ENCODE measurements at places on chromosomes 12 and 14.
A peak's percentile ranks its signal among the peaks of the same experiment; 100 is the strongest.

DNA sequence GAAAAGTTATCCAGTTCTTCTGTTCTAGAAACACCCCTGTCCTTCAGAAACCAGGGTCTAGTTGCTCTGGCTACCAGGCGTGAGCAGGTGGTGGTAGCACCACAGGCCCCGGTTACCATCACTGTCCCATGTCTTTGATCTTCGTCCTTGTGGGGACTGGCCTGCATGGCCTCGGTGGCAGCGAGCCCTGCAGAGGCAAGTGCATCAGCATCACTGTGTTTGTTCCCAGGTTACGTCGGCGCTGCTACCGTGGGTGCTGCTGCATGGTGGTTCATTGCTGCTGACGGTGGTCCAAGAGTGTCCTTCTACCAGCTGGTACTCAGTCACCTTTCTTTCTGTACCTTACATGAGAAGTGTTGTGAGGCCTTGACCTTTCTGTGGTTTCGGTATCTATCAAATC, 58.9 kb downstream of the ANAPC7 start:
- DNase-seq: no peak

GRCh38 chr14:29799464-29800095, 128.1 kb downstream of the PRKD1 start:
- DNase-seq: no peak

- DNase-seq: no peak
Measured at GRCh38 chr14:92492258-92492657, 21.3 kb upstream of the RIN3 start.

GRCh38 chr14:90544566-90544965, 147.7 kb downstream of the CALM1 start:
- DNase-seq: no peak

- no peak for DNase-seq
Measured at GRCh38 chr14:93114068-93114710, 1.5 kb downstream of the ITPK1 start.

- DNase-seq: no peak
Measured at GRCh38 chr14:78921856-78922255, 751.7 kb downstream of the NRXN3 start.

GRCh38 chr12:2691006-2691344, 103.8 kb upstream of the FKBP4 start:
- peak; percentile 45 for DNase-seq

GRCh38 chr12:87656311-87656710, 372.9 kb downstream of the C12orf50 start:
- no peak for DNase-seq

GRCh38 chr12:124686370-124687173, 119.2 kb upstream of the NCOR2 start:
- no peak for DNase-seq

GRCh38 chr12:57614178-57614947, 3.1 kb downstream of the ARHGEF25 start:
- no peak for DNase-seq

DNA sequence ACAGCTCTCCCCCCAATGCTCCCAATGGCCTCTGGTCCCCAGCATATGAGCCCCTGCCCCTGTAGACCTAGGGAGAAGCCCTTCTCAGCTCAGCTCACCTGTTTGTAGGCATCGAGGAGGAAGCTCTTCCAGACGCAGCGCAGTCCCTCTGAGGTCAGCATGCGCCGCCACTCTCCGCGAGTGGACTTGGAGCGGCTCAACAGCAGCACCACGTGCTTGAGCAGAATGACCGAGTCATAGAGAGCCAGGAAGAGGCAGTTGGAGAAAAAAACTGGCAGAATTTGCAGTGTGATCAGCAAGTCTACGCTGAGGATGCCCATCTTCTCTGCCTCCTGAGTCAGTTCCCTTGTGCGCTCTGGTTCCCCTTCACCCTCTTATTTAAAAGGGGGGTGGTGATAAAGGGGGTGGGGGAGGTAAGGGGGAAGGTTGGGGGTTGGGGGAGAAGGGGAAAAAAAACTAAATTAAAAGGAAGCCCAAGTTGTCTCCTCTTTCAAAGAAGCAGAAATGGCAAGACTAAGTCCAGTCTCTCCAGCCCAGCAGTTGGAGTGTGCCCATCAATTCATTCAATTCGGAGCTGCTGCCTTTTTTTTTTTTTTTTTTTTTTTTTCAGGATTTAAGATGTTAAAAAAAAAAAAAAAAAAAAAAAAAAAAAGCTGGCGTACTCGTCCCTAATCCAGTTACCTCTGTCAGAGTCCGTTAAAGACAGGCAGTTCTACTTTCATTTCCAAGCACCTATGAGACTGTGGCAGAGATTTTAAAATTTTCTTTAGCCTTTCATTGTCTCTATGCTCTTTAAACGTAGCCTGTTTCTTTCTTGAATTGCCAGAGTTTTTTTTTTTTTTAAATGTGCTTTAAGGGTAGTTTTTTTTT, at the start of gene DIO2:
Gene DIO2 (minus strand): TSS at position 352 of the 870 bp plus-strand sequence. CDS start 32 bp downstream, at position 320.
- peak; percentile 8 for DNase-seq

DNA sequence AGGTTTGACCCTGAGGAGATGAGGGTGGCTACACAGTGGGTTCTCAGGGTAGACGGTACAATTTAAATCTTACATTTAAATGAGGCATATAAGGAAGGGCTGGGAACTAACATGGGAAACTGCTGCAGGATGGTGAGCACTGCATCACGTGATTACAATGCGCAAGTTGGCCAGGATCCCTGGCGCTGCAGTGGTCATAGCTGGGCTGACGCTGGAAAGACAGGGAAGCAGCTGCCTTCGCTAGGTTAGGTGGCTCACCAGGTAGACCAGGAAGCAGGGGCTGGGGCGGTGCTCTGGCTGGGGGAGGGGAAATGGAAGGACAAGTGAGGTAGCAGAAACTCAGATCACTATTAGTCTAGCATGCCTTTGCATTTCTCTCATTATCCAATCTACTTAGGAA, 149.9 kb downstream of the FOXN3 start:
- DNase-seq: no peak

DNA sequence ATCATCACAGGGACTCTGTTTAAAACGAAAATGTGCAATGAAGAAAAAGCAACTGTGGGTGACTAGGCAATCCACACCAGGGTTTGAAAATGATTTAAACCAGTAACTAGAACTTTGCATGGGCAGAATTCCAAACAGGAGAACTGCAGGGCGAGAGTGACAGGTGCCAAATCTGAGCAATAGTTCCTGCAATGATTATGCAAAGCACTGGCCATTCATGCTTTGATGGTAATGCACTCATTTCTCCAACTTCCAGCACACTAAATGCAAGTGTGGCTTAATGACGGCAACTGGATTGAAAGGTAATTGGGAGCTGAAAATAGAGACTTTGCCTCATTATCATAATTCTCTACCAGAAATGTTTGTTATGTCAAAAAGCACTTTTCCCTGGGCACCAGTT, 140.5 kb upstream of the TMCC3 start:
- DNase-seq: no peak

Measured in left kidney (tissue), 8 donors.